HCEC 1CT (cell line): ENCODE measurements at places on chromosomes 7 and 10.

- DNase-seq, result no peak
Observed at GRCh38 chr7:152862006-152862405, 102.5 kb downstream of the ACTR3B start.

DNA sequence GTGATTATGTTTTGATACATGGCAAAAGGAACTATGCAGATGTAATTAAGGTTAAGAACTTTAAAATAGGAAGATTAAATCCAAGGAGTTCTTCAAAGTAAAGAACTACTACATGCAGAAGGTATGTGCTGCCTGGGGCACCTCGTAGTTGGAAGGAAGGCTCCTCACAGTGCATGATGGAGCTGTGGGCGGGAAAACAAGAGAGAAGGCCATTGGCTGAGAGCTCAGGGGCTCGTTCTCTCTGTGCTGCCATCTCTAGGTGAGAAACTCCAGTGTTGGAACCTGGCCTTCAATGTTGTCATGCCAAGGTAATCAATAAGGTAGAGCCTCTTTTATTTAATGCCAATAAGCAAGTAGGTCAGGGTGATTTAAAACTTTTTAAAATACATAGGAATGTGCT, 391.4 kb upstream of the ETV1 start:
- no peak for DNase-seq

GRCh38 chr7:137342265-137342664, 1.3 kb downstream of the PTN start:
- no peak for DNase-seq

DNA sequence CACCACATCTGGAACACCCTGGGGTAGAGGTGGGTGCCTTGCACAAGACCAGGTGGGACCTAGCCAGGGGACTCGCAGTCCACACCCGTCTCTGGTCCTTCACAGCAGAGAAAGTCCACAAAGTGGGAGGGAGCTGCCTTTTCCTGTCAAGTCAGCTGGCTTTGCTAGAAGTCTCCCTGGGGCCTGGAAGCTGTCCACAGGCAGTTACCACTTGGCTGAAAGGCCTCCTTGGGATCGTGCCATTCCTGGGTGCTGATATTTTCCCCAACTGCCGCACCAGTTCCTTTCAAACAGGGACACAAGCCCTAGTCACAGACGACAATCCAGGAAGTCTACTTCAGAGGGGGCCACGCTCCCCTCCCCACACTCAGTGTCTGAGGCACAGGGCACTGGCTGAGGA, 75.4 kb downstream of the AFAP1L2 start:
- no peak for DNase-seq

- DNase-seq, result no peak
Observed at GRCh38 chr10:100157156-100157555, 28.7 kb downstream of the ERLIN1 start.

- DNase-seq, result no peak
Observed at GRCh38 chr7:20783125-20783699, 3.5 kb downstream of the SP8 start.

DNA sequence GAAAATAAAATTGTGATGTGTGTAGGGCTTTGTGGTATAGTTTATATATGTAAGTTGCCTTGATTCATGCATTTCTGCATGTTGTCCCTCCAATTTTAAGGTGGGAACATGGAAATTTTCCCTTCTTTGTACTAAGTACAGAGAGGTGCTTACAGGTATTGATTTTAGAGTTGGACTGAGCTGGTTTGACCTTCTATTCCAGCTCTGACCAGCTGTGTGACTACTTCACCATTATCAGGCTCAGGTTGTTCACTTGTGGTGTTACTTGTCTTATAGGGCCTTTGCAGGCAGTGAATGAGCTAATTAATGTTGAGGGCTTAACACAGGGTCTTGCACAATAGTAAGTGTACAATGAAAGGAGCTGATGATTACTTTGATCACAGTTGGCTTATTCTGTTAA, 16.3 kb downstream of the ZNF804B start:
- DNase-seq, result no peak

- DNase-seq, result no peak
Observed at GRCh38 chr10:61589547-61590243, 73.0 kb upstream of the CABCOCO1 start.

GRCh38 chr7:26188206-26188956, 12.2 kb downstream of the HNRNPA2B1 start:
- DNase-seq, result no peak

DNA sequence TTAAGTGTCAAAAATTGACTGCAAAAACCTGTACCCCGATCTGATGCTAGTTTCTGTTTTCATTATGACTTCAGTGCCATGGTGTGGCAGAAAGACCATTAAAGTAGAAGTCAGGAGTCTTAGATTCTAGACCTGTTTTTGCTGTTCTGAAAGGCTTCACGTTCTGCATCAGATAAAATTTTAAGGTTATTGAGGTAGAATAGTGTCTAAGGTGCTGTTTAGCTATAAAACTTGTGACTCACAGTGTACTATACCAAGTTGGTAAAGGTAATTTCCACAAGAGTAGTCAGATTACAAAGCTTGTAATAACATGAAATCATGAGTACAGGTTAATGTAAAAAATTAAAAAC, 38.6 kb downstream of the ZNRF2 start:
- DNase-seq, result no peak

GRCh38 chr7:108093851-108094331, 36.3 kb downstream of the LAMB4 start:
- DNase-seq, result peak; percentile 59

GRCh38 chr10:72953687-72954086, 919 bp downstream of the PLA2G12B start:
- DNase-seq, result no peak

GRCh38 chr7:147279514-147279913, 1162.9 kb downstream of the CNTNAP2 start:
- DNase-seq, result no peak

DNA sequence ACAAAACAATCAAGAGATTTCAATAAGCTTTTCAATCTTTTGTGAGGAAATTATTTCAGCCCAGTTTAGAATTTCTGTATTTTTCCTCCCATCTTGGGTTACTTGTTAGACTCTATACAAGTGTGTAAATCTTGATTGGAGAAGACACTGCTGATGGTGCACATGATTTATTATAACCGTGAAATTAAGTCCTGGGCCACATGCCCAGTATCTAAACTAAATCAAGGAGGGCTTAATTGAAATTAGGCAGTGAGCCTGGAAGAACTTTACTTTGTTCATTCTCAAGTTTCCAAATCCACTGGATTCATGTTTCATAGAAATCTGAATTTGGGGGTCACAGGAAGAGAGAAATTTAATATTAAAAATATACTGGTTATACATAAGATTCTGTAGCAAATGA, 44.5 kb downstream of the CSTF2T start:
- DNase-seq, result no peak

DNA sequence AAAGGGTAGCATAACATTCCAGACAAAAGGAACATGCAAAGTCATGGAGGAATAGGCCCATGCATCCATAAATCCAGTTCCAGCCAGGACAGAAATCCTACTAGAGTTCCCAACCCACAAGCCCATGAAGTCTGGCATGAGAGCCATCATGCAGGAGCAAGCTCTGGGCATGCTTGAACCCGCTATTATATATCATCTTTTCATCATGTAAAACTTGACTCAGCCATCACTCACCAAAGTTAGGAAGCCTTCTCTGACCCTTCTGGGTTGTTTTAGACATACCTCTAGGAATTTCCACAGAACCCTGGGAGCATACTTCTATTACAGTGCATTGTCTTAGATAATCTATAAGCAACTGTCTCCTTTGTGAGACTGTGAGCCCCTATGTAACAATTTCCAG, 293.0 kb upstream of the NPSR1 start:
- DNase-seq, result no peak

DNA sequence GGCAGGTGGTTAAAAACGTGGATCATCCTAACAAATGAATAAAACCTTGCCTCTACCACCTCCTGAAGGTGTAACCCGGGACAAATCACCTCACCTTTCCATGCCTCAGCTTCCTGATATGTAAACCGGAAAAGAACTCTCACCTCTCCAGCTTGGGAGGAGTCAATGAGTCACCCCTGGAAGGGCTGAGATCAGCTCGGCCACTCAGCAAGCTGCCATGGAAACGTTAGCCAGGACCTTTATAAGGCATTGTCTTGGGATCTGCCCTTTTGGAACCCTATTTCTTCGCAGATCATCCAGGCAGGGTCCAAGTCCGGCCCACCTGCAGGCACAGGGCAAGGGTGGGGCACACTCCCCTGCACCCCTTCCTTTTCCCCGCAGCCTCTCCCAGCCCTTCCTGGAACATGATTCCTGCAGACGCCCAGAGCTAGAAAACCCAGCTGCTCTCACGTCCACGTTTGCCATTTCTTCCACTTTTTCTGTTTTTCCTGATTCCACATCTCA, 81.6 kb upstream of the PFKP start:
- peak; percentile 28 for DNase-seq

GRCh38 chr10:11949152-11949551, 93.5 kb downstream of the UPF2 start:
- no peak for DNase-seq

- DNase-seq, result no peak
Observed at GRCh38 chr7:157873664-157874063, 536.9 kb downstream of the DNAJB6 start.

- DNase-seq, result peak; percentile 34
Observed at GRCh38 chr7:22083704-22084240, 138.1 kb upstream of the CDCA7L start.

- DNase-seq, result no peak
Observed at GRCh38 chr10:91939653-91940052, 16.1 kb downstream of the BTAF1 start.

DNA sequence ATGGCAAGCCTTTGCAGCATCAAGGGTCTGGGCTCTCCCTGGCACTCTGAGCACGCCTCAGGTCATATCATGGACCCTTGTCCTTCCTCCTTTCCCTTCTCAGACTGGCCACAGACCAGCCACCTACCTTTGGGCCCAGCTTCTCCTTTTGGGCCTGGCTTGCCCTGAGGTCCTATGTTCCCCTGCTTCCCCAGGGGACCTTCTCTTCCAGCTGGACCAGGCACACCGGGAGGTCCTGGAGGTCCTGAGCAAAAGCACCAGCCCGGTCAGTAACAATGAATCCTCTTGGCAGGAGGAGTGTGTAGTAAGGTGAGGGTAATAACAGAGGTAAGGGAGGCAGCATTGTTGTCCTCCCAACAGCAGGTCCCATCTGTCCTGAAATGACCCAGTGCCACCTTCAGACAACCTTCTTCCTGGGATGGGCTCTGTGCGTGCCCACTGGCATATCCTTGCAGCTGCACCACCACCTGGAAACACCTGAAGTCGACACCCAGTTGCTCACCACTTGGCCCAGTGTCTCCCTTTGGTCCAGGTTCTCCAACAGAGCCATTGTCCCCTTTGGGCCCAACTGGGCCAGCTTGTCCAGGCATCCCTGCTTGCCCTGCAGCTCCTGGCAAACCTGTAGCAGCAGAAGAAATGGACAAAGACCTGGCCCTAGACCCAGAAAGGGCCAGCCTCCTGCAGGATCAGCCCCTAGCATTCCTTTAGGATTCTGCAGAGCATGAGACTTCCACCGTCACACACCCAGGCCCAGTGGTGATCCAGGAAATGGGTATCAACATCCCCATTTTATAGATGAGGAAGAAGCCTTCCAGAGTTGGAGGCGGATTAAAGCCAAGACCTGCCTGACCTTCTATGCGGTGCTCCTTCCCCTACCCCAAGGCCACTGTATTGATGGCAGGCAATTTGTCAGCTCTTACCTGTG, 6.4 kb downstream of the SFTPD start:
- no peak for DNase-seq

GRCh38 chr7:150400008-150400787, 21.1 kb downstream of the ZNF775 start:
- peak; percentile 17 for DNase-seq

DNA sequence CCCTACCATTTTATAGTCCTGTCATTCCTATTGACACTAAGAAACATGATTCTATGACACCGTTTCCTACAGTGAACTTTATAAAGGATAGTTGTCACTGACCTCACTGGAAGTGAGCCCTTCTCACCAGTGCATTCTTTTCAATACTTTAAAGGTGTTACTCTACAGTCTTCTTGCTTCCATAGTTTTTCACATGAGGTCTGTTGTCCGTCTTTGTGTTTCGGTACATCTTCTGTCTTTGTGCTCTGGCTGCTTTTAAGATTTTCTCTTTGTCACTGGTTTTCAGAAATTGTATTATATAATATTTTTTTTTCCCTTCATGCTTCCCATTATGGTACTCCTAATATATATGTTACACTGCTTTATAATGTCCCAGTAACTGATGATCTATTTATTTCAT, 174.2 kb downstream of the KIF20B start:
- no peak for DNase-seq

DNA sequence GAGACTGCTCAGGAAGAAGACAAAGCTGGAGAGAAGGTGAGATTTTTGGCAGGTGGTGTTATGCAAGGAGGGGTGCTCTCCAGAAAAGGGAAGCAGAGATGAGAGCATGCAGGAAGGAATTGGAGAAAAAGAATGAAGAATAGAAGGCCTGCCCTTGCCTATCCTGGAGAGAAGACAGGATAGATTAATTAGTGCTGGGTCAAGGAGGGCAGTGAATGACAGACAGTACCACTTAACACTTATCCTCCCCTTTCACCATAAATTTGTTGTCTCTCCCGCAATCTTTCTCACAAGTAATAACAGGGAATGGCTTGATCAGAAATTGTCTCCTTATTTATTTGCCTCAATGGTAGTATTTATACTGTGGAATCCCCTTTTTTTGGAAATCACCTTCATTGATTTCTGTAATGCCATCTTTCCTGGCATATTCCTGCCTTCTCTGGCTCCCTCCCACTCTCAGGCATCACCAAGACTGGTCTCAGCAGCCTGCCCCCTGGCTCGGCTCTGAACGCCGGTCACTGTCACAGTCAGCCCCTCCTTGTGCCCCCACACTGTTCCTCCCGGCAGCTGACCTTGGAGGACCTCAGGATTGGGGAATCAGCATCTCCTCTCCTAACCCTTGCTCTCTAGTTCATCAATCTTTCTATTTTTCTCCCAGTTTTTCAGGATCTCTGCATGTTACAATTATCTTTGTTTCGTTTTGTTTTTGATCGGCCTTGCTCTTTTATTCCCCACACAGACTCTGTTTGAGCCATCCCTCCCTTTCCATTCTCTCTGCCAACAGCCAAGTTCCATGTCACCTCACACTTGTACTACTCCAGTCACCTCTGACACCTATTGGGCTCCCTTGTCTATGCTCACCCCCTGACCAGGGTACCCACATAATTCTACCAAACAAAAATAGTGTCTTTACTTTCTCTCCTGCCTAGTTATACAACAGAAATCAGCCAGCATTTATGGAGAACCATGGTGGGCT, 294.2 kb downstream of the PLXDC2 start:
- no peak for DNase-seq

DNA sequence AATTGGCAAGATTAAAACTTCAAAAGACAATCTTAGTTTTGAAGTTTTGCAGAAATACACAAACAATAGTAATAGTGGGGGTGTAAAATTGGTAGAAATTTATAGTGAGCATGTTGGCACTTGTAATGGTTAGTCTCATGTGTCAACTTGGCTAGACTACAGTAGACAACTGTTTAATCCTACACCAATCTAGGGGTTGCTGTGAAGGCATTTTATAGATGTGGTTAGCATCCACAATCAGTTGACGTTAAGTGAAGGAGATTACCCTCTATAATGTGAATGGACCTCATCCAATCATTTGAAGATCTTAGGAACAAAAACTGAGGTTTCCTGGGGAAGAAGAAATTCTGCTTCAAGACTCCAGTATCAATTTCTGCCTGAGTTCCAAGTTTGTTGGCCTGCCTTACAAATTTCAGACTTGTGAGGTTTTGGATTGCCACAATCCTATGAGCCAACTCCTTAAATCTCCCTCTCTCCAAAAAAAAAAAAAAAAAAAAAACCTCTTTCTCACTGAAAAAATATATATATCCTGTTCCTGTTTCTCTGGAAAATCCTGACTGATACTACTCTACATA, 531.6 kb upstream of the IGFBP3 start:
- DNase-seq, result no peak

GRCh38 chr7:51286401-51286800, 30.2 kb downstream of the COBL start:
- no peak for DNase-seq

GRCh38 chr10:114174695-114175188, 739 bp upstream of the CCDC186 start:
- DNase-seq, result peak; percentile 36
